ENCODE measurements at places on chromosomes 5 and 9. TPM values are rescaled to one million over a fixed set of nuclear protein-coding genes. Genes with fewer than 3 reads are reported as not detected.

Gene KLHL3
- total RNA-seq = 11.7 TPM

Gene CCIN
- not detected for total RNA-seq

- no peaks in the 10 kb centered on the region for H3K27me3 ChIP-seq
- no peaks in the 10 kb centered on the region for H3K36me3 ChIP-seq
- no peak overlapping the region for H3K4me3 ChIP-seq
- no peak overlapping the region for H3K27ac ChIP-seq
- no peaks in the 10 kb centered on the region for H3K4me1 ChIP-seq
Observed at GRCh38 chr5:178288401-178289368, 56.1 kb upstream of the PHYKPL start.

Gene ANKRD31
- total RNA-seq = 0.59 TPM

GRCh38 chr5:38110130-38110529 is 148.2 kb upstream of the EGFLAM start:
- no peaks in the 10 kb centered on the region for H3K36me3 ChIP-seq
- no peak overlapping the region for H3K27ac ChIP-seq
- peaks cover 5% of the 10 kb centered on the region for H3K27me3 ChIP-seq
- H3K4me1 ChIP-seq = peaks cover 7% of the 10 kb centered on the region
- H3K4me3 ChIP-seq = no peak overlapping the region
